ENCODE measurements at places on chromosomes 1 and 21. TPM values are rescaled to one million over a fixed set of nuclear protein-coding genes. Genes with fewer than 3 reads are reported as not detected.

Gene C4BPA
- not detected for total RNA-seq

Gene FOXO6
- total RNA-seq, result 0.99 TPM

DNA sequence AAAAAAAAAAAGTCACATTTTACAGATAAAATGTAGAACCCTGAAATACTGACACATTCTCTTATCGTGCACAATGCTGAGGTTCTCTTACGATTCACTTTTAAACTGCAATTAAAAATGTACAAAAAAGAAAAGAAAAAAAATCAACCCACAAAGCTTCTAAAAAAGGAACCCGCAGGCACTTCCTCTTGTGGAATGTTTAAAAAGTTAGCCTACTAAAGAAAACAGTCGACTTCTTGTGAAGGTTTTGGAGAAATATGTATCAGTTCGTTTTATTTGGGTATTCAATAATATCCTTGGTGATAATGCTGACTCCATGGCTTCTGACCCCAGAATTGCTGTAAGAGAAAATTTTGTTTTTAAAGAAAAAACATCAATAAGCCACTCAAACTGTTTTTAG is 10.2 kb downstream of the HNRNPU start:
- DNase-seq, result no peak
- H3K27me3 ChIP-seq, result no peaks in the 10 kb centered on the region
- peaks cover 96% of the 10 kb centered on the region for H3K36me3 ChIP-seq
- H3K4me3 ChIP-seq, result no peak overlapping the region
- no peaks in the 10 kb centered on the region for H3K4me1 ChIP-seq
- no peak overlapping the region for H3K27ac ChIP-seq

DNA sequence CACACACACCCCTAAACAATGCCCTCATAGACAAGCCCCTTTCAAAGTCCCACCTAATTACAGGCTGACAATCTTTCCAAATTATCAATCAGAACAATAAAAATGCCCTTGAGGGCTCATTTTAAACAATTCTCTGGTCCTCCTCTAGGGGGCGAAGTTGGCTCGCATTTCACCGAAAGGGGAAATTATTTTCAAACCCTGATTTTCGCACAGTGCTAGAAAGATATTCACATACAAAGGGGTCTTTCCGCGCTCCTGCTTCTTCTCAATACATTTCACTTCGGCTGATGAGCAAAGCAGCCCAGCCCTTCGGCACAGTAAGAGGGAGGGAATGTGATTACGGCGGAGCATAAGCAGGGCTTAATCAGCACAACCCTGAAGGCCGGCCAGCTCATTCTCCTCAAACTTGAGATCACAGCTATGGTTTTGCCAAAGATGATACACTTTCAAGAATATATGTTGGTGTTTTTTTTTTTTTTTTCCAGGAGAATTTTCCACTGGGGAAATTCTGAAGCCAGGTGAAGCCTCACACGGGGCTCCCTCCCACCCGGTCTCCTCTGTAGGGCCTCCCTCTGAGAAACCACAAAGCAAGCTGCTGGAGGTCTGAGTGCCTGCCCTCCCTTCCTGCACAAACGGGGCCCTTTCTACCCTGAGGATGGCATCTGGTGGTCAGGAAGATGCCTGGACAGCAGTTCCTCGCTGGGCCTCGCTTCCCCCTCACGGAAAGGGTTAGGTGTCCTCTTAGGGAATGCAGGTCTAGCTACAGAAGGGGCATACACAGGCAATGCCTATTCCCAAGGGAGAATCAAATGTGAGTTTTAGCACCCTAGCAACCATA is 66.9 kb downstream of the GNG12 start:
- H3K27me3 ChIP-seq, result no peaks in the 10 kb centered on the region
- H3K27ac ChIP-seq, result no peak overlapping the region
- H3K4me1 ChIP-seq, result peaks cover 2% of the 10 kb centered on the region
- H3K36me3 ChIP-seq, result no peaks in the 10 kb centered on the region
- peak overlapping the region; percentile 42 for H3K4me3 ChIP-seq

DNA sequence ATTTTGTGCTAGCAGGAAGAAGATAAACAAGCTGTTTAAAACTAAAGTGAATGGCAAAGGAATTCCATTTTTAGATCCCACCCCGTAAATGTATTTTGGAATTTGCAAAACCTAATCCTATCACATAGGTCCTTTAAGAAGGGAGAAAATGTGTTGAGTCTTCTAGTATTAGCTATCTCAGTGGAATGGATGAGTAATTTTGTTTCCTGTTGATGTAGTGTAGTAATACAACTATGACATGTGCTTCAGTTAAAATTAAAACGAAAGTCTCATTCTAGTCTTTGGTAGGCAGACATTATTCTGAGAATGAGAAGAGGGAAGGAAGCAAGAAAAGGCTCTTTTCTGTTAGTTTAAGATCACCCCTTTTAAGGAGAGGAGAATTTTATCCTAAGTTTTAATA is 265.9 kb upstream of the C1orf105 start:
- H3K36me3 ChIP-seq, result no peaks in the 10 kb centered on the region
- no peak overlapping the region for H3K27ac ChIP-seq
- no peak for DNase-seq
- H3K27me3 ChIP-seq, result no peaks in the 10 kb centered on the region
- no peak overlapping the region for H3K4me3 ChIP-seq

Data from H9 (cell line).